NCI-H187 treated with DMSO at 0.1 percent for 48 hours (cell line): ENCODE measurements at places on chromosomes 2 and 18.

- no peak for DNase-seq
Measured at GRCh38 chr2:25349397-25349796, 7.7 kb upstream of the DNMT3A start.

- DNase-seq = no peak
Measured at GRCh38 chr2:162245781-162246180, 2.5 kb upstream of the FAP start.

DNA sequence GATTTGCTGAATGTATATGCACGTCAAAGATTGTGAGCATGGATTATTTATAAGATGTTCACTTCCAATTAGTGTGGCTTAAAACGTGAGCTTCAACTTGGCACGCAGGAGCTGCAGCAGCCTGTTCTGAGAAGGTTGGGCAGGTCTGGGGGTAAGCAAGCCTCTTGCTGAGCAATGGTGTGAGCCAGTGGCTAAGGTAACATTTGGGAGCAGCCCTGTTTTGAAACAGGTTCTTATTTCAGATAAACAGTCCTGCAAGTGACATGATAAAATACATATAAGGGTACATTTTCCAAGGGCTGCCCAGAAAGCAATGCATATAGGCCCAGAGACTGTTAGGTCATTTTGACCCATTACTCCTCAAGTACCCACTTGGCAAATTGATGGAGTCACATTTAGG is 415.3 kb downstream of the ZNF521 start:
- no peak for DNase-seq

DNA sequence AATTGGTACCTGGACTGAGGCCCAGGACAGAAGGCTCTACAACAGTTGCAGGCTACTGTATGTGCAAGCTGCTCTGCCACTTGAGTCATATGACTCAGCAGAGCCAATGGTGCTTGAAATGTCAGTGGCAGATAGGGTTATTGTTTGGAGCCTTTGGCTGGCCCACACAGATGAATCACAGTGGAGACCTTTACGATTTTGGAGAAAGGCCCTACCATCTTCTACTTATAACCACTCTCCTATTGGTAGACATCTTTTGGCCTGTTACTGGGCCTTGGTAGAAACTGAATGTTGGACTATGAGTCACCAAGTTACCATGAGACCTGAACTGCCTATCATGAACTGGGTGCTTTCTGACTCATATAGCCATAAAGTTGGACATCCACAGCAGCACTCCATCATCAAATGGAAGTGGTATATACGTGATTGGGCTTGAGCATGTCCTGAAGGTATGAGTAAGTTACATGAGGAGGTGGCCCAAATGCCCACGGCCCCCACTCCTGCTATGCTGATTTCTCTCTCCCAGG is 88.9 kb upstream of the NRXN1 start:
- DNase-seq = no peak

DNA sequence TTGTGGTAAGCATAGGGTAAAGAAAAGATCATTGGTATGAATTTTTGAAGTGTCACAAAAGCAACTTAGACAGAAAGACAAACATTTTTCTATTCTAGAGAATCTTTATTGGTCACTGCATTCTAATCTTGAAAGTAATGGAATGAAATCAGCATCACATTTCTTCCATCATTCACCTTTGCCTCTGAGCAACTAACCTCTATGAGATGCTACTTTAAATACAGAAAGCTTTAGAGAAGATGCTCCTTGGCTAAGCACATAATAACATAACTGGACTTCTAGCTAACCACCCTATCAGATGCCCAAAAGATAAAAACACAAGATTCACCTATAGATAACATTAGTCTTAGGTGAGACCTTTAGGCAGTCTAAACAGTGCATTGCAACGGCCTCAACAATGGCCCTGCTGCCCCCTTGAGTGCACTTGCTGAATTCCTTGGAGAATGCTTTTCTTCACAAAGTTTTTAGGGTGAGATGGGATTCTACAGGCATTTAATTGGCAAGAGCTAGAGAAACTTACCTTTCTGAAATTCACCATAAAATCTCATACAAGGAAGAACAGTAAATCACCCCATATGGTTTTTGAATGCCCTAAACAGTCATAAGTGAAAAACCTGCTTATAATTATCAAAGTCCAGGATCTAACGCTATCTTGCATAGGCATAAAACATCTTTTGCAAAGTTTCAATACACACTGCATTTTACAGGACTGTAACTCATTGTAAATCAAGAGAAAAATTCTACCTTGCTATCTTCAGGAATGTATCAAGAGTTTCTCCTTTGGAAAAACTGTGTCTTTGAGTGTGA is 791.3 kb upstream of the CHAC2 start:
- no peak for DNase-seq

DNA sequence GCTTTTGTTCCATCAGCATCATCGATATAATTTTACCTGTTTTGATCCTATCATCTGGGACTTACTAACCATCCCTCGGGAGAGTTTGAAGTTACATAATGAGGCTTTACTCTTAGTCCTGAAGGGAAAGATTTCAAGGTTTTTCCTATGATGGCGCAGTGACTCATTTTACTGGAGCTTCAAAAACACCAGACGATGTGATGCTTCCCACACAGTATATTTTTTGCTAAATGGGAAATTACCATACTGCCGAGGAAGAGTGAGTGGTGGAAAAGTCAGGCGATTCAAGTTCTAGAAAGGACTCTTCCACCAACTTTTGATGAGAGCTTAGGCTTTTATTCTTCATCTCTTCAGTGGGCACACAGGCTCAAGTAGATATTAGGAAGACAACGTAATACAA is 44.6 kb upstream of the GCG start:
- no peak for DNase-seq

- DNase-seq = no peak
Measured at GRCh38 chr2:150264442-150264841, 223.0 kb downstream of the RND3 start.

DNA sequence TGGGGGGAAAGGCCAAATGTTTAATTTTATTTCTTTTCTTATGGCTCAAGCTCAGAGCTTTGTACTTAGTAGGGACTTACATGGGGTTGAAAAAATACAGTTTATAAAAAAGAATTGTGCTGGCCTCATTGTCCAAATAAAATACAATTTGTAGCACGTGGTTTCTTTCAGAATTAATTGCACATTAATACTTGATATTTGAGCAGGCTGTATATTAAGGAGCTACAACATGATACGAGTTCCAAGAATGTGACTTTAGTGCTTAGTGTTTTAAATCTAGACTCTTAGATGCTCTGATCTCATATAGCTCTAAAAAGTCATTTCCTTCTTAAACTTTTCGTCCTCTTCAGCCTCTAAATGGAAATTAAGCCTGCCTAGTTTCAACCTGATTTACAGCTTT is 46.4 kb upstream of the RASGRP3 start:
- DNase-seq = no peak

- no peak for DNase-seq
Measured at GRCh38 chr2:69753659-69754363, 11.9 kb downstream of the ANXA4 start.

DNA sequence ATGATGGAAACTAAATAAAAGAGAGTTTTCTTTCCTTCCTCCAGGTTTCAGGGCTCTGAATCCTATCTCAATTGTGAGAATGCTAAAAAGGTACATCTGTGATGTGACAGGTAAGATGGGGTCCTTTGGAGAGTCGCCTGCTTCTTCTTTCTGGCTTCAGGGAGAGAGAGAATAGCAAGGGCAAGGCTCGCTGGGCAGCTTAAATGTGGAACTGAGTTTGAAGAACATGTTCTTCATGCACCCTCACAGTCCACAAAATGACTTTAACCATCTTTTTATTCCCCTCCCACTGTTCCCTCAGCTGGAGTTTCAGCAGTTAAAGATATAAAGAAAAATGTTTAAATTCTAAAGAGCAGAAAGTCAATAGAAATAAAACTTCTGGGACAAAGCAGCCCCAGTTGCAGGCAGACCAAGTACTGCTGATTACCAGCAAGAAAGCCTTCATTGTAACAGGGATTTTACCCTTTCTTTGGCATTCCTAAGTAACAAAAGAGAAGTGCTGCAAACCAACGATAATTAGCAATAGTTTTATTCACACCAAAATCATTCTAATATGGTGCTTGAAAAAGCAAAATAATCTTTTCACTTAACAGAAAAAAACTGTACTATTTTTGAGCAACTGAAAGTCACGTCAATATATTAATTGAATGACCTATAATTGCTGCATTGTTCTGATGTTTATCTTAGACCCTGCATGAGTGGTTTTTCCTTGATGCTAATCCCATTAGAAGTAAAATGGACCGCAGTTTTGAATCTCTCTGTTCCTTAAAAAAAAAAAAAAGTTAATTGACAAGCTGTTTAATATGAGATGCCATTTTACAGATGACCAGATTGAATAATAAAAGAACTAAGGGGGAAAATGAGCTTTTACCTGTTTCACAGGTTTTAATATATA is 61.5 kb downstream of the LRP2 start:
- DNase-seq = no peak

DNA sequence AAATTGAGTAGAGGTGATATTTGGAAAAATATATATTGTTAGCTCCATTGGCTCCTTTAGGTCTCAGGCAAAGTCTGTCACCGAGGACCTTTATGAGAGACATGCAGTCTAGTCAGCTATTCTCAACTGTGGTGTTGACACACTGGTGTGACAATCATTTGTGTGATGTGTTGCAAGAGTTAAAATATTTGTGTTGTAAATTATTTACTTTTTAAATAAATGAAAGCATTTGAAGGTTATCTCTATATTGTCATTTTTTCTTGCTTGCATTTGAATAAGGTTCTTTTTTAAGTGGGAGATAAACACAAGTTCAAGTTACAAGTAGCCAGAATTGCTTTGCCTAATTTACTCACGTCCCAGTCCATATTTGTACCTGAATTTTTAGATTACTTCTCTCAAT is 4.3 kb downstream of the REL start:
- no peak for DNase-seq

GRCh38 chr2:145325485-145325884 is 805.6 kb upstream of the ZEB2 start:
- no peak for DNase-seq

DNA sequence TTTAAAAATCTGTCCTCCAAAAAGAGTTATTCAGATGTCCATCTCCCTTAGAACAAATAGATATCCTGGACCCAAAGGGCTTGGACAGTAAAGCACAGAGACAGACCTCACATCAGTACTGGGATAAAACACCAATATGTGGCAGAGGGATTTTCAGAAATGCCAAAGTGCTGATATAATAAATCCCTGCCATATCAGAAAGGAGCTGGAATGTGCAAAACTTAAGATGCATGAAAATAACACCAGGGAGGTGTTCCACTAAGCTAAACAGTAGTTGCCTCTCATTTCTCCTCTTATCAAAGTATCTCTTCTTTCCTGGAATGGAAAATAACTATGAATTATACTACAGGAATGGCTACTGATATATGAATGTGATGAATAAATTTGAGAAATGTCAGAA is 13.2 kb downstream of the USP40 start:
- DNase-seq = no peak

- DNase-seq = no peak
Measured at GRCh38 chr2:42756966-42757513, 6.9 kb downstream of the OXER1 start.

- DNase-seq = no peak
Measured at GRCh38 chr2:179129574-179130238, 79.8 kb upstream of the CCDC141 start.

GRCh38 chr2:239303711-239304532 is 96.9 kb downstream of the HDAC4 start:
- no peak for DNase-seq

- no peak for DNase-seq
Measured at GRCh38 chr2:162574615-162575452, 230.9 kb downstream of the GCA start.
